ENCODE measurements at places on chromosomes 3 and 15.

- no peak for DNase-seq
Observed at GRCh38 chr3:175965036-175965435, 1105.9 kb downstream of the NAALADL2 start.

GRCh38 chr3:54712539-54712938 lies 215.3 kb downstream of the LRTM1 start:
- DNase-seq: no peak

DNA sequence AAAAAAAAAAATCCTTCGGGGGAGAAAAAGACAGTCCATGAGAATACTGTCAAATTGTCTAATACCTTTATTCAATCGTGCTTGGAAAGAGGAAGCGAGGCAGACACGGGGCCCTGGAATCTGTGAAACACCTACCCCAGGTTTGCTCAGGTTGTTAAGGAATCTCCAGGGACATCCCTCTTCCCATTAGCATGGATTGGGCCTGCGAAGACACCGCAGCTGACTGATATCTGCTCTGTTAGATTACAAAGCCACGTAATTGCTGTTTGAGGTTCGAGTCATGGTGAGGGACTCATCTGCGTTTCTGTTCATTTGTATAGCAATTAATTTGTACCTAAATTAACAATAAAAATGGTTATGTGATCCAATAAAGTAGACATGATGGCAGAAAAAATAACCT lies 91.0 kb downstream of the BDH1 start:
- no peak for DNase-seq

GRCh38 chr3:10930666-10931040 lies 61.9 kb upstream of the SLC6A1 start:
- DNase-seq: no peak

- no peak for DNase-seq
Observed at GRCh38 chr15:42911058-42911592, 9.5 kb downstream of the TTBK2 start.

DNA sequence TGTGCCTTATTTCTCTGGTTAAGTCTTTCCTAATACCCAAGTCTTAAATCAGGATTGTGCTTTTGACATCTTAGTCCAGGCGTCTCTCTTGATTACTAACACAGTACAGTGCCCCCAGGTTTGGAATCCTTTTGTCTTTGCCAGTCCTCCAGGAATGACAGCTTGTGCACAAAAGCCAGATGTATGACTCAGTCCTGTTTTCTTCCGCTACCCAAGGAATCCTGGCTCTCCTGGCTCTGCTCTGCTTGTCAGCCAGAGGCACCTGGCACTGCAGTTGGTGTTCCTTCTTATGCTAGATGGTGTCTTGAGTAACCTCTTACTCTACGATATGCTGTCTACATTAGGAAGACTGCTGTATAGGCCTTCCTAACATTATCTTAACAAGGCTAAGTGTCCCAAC lies 728.2 kb upstream of the NECTIN3 start:
- DNase-seq: no peak

DNA sequence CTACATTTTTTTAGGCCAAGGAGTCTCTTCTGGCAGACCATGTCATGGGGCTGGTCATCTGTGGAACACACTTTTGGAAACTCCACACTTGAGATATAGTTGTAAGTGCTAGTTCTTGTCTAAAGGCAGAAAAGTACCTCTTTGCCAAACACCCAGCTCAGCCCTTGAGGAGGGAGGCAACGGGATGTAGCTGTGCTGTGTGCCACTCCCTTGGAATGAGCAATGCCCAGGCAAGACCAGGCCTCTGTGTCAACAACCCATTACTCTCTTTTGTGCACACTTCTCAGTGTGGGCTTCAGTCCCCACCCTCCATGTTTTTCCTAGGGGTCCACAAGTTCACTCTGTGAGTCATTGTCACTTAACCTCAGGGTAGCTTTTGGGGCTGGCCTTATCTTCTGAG lies 528.3 kb upstream of the CFAP20DC start:
- no peak for DNase-seq

GRCh38 chr3:23668430-23668904 lies 137.3 kb upstream of the UBE2E1 start:
- DNase-seq: no peak

DNA sequence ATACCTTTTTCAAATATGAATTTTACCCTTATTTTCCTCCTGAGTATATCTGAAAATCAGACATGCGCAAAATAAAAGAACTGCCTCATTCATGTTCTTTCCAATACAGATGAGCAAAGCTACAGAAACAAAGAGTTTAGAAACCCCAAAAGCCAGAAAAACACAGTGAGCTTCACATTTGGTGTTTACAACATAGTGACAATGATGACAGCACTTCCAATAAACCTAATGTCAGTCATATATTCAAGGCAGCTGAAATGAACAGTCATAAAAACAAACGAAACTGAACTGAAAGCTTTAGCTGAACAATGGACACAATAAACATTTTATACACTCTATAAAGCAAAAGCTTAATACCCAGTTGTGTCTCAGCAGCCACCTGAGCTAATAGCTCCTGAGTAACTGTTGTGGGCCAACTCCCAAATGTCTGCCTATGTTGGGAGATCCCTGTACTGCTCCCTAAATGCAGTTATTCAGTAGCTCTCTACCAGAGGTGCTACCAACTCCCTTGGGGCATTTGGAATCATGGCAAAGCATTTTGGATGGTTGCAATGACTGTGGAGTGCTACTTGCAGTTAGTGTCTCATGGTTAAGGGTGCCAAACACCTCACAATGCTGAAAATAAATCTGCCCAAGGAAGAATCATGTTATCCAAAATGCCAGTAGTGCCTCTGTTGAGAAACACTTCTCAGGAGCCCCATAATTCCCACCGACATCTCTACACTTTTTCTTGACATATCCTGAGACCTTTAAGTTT lies 131.5 kb downstream of the TGFBR2 start:
- DNase-seq: no peak

DNA sequence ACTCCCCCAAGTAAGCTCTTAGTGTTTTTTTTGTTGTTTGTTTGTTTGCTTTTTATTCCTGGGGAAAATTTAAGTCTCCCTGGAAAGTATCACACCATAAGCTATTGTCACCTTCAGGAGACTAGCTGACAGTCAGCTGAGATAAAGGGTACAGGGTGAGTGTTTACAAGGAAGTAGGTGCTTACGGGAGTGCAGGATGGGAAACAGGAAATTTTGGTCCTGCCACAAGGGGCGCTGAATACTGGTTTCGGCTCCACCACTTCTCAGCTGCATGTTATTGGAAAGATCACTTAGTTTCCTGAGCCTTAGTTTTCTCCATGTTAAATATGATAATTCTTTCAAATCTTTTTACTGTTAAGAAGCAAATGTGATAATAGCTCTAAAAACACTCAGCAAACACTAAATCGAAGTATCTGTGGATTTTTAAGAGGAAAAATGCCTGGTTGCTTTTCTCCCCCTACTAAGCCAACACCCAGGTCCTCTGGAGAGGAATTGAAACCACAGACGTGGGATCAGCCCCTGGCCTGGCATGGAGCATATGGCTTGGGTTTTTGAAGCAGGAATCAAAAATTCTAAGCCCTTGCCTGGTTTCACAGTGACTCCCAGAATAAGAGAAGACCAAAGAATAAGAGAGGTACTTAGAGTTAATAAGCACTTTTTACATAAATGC lies 90.7 kb downstream of the SCN11A start:
- DNase-seq: peak; percentile 24

- DNase-seq: no peak
Observed at GRCh38 chr15:43775411-43775965, 1.3 kb downstream of the ELL3 start.

- DNase-seq: no peak
Observed at GRCh38 chr3:66933233-66933632, 64.9 kb upstream of the KBTBD8 start.

DNA sequence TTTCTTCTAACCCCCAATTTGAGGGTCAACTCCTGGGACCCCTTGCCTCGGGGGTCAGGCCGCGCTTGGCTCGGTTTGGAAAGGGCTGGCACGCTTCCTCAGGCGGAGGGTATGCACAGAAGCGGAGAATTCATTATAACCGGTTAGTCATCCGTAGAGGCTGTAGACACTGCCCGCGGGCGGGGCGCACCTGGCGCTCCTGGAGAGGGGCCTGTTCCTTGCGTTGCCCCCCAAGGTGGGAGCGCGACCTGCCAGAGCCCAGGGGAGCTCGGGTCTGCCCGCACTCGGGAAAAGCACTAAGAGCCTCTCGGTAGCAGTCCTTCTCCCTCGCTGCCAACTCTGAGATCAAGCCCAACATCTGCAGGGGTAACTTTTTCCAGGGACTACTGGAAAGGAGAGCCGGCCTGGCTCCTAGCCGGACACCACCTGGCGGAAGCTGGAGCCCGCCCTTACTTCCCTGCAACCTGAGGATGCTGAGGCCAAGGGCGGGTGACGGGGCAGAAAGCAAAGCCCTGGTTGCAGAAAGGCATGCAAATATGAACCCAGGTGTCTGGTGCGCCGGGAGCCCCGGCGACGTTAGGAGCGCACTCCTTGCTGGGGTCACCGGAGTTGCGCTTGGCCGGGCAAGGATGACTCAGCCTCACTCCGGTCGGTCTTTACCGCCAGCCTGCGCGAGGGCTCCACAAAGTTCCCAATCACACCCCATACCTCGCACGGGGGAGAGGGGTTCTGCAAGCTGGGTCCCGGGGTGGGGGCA lies 1.5 kb upstream of the CACNA2D3 start:
- no peak for DNase-seq

- no peak for DNase-seq
Observed at GRCh38 chr3:3744826-3745225, 54.4 kb upstream of the LRRN1 start.

DNA sequence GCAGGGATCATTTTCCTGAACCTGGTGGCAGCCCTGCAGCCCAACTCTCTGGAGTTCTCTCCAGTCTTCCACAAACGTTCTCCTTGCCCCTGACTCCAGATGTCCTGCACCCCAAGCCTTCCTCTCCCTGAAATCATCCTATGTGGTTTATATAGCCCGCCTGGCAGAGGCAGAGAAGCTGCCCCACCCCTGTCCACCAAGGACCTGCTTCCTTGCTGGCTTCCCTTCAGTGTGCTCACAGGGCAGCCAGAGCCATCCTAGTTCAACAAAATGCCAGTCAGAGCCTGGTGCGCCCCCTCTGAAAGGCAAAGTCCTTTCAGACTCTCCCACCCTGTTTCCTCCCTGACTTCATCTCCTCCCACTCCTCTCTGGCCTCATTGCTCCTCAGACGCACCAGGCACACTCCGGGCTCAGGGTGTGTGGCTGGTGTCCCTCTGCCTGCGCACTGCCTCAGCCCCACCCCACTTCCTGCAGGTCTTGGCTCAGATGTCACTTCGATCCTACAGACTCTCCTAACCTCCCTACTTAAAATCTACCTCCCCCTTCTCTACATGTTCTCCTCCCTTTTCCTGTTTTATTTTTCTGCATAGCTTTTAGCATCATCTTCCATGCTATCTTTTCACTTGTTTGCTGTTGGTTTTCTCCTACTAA lies 5.9 kb downstream of the KBTBD13 start:
- DNase-seq: peak; percentile 14

DNA sequence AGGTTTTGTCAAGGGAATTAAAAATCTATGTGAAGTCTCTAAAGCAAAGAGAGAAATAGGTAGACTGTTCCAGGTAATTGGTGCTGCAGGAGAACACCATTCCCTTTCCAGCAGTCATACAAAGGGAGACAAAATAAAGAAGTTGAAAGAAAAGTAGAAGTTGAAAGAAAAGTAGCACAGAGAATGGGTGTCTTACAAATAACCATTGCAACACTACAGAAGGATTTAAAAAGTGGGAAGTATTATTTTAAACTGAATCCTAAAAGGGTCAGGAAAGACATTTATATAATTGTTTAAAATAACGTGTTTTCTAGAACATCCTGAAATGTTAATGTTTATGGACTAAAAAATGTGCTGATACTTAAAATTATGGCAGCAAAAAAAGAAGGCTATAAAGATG lies 223.8 kb downstream of the RSRC1 start:
- DNase-seq: no peak

DNA sequence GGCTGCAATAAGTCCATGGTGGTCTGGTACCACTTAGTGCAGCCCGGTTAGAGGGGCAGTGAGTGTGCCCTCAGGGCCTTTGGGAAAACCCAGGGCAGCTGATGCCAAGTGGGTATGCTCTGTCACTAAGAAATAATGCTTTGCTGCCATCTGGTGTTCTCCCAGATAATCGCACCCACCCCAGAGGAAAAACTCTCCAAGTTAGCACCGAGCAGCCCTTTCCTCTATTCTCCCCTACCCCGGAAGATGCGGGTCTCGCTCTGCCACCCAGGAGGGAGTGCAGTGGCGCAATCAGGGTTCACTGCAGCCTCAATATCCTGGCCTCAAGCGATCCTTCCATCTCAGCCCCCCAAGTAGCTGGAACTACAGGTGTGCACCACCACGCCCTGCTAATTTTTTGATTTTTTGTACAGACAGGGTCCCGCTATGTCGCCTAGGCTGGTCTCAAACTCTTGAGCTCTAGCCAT lies 21.3 kb upstream of the DAPK2 start:
- peak; percentile 61 for DNase-seq

DNA sequence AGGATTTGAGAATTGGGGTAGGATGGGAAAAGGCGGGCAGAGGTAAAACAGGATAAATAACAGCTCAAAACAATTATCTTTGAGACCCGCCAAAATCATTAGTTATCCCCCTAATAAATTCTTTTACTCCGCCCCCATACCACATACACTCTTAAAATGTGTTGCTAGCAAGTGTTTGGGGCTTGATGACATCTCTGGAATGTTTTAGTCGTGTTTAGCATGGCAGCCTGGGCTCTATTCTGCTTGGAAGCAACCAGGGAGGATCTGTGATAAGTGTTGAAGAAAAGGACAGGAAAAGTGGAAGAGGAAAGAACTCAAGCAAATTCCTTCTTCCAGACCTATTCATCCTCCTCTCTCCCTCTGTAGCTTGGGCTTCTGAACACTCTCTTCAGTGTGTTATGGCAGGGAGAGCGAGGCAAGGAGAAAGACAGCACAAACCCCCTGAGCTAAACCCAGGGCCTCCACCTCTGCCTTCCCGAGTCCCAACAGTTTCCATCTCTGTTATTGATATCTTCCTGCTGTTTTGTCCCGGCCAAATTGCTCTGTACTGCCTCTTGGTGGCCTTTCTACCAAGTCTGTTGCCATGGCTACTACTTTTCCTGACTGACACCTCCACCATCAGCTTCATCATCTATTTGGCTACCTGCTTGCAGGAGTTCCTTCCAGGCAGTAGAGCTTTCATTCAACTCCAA lies 135.8 kb downstream of the RPL22L1 start:
- DNase-seq: no peak

- no peak for DNase-seq
Observed at GRCh38 chr3:96813134-96813819, 1.1 kb upstream of the EPHA6 start.

DNA sequence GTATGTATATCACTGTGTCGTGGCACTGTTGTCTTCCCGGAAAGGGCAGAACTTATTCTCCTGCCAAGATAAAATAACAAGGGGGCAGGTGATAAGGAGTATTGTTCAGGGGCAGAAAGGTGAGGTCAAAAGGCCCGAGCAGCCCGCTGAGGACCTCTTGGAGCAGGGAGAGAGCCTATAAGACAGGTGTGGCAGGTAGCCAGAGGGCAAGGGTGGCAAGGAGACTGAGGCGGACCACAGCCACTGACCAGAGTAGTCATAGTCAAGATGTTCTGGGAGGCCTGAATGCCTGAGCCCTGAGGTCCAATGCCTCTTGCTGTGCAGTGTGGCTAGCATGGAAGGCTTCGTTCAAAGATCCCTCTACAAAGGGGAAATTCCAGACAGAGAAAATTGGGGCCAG lies 172.3 kb upstream of the CHRNA7 start:
- DNase-seq: no peak

GRCh38 chr3:63918321-63918720 lies 6.1 kb upstream of the SCAANT1 start:
- no peak for DNase-seq

- no peak for DNase-seq
Observed at GRCh38 chr15:43519196-43519595, 1.8 kb downstream of the MAP1A start.

GRCh38 chr3:43290956-43291355 lies 4.6 kb downstream of the SNRK start:
- no peak for DNase-seq

- no peak for DNase-seq
Observed at GRCh38 chr15:101615414-101615985, 36.7 kb downstream of the TM2D3 start.
